Neuronal stem cell (in vitro differentiated cells): ENCODE measurements at places on chromosomes 13 and 19.

DNA sequence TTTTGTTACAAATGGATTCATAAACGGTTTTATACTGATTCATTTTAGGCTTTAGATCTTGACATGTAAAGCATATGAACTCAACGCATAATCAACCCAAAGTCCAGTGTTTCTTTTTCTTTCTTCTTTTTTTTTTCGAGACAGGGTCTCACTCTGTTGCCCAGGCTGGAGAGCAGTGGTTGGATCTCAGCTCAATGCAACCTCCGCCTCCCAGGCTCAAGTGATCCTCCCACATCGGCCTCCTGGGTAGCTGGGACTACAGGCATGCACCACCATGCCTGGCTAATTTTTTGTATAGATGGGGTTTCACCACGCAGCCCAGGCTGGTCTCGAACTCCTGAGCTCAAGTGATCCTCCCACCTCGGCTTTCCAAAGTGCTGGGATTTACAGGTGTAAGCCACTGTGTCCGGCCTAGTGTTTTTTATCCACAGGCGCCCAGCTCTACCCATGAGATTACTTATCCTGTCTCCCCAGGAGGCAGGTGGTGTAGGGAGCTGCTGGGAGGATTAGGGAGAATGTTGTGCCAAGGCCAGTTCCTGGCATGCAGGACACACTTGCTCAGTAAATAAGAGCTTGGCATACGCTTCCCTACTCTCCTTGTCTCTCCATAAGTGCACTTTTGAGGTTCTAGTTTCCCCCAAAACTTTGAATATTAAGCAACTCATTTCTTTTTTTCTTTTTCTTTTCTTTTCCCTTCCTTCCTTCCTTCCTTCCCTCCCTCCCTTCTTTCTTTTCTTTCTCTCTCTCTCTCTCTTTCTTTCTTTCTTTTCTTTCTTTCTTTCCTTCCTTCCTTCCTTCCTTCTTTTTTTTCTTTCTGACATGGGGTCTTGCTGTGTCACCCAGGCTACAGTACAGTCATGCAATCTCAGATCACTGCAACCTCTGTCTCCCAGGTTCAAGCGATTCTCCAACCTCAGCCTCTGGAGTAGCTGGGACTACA lies 4.8 kb upstream of the CEBPA start:
- DNase-seq: no peak

DNA sequence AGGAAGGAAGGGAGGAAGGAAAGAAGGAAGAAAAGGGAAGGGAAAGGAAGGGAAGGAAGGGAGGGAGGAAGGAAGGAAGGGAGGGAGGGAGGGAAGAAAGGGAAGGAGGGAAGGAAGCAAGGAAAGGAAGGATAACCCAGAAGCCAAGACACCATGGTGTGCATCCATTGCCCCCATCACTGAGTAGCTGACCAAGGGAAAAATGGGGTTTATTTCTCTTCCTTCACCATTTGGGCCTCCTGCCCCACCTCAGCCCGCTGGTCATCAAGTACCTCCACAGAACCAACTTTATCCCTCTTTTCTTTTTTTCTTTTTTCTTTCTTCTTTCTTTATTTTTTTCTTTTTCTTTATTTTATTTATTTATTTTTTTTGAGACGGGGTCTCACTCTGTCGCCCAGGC lies 20.4 kb downstream of the CABP5 start:
- no peak for DNase-seq

GRCh38 chr13:42524487-42525034 lies 49.4 kb upstream of the TNFSF11 start:
- DNase-seq: no peak

- no peak for DNase-seq
Measured at GRCh38 chr13:44565881-44566280, 10.2 kb downstream of the TSC22D1 start.

DNA sequence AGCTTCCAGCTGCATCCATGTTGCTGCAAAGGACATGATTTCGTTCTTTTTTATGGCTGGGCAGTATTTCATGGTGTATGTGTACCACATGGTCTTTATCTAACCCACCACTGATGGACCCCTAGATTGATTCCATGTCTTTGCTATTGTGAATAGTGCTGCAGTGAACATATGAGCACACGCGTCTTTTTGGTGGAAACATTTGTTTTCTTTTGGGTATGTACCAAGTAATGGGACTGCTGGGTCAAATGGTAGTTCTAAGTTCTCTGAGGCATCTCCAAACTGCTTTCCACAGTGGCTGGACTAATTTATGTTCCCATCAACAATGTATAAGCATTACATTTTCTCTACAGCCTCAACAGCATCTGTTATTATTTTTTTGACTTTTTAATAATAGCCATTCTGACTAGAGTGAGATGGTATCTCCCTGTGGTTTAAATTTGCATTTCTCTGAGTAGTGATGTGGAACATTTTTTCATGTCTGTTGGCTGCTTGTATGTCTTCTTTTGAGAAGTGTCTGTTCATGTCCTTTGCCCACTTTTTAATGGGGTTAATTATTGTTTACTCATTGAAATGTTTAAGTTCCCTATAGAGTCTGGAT lies 6.8 kb upstream of the UBE2L5 start:
- no peak for DNase-seq

DNA sequence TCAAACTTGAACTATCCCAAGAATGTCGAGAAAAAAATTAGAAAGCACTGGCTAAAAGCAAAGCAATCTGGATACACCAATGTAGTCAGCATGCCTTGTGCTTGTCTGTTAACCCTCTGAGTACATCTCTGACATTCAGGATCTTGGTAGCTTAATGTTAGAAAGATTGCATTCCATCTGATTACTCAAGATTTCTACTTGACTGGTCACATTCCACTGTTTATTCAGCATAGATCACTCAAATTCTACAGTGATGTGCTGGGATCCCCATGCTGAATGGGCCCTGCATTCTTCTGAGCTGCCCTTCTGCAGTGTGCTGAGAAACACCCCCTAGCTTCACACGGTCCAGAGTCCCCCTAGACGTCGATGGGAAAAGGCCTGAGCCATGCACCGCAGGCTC lies 295.4 kb upstream of the MAB21L1 start:
- no peak for DNase-seq

GRCh38 chr13:98752467-98753290 lies at the start of gene SLC15A1:
TSS of gene SLC15A1 (minus strand) at chr13:98752672. CDS start at chr13:98752598, 74 bp downstream.
- DNase-seq: no peak

- no peak for DNase-seq
Measured at GRCh38 chr13:100098445-100099116, 9.7 kb downstream of the PCCA start.

- no peak for DNase-seq
Measured at GRCh38 chr13:27631156-27631555, 9.5 kb downstream of the POLR1D start.

DNA sequence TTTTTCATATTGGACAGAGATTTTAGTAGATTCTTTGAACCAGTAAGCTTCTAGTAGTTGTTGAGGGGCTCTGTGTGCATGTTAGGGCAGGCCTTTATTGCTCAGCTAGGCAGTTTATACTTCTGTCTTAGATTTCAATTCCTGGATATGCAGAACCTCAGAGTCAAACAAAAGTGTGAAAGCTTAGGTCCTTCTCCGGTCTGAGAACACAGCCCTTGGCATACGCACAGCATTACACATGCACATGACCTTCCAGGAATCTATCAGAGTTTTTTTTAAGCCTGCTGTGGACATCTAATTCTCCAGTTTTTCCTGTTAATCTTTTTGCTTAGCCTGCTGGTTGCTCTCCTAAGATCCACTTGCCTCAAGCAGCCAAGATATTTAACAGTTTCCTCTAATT lies 77.9 kb upstream of the KL start:
- DNase-seq: no peak

DNA sequence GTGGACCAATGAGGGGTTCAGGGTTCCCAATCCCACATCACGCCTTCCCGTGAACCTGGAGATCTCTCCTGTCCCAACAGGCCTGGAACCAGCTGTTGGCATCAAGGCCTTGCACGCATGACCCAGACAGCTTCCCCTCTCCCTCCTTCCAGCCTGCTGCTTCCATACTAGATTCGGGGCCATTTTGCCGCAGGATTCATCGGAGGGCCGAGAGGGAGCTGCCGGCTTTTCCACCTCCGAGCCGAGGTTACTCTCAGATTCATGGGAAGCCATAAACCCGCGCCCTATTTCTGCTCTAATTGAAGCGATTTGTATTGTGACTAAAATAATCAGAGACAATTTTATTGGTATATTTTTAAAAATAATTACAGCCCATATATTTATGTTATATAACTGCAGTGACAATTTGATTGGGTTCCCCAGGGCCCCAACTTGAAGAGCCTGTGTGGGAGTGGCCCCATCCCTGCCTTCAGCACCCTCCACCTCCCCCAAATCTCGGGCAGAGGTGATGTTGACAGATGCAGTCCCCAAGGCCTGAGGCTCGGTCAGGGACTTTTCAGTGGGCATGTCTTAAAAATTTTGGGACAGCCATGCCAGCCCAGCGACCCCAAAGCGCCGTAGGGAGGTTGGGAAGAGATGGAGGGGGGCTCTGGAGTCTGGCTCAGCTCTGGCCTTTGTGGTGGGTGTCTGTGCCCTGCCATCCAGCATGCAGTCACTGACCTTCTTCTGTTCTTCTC lies 30.8 kb upstream of the PEPD start:
- no peak for DNase-seq

DNA sequence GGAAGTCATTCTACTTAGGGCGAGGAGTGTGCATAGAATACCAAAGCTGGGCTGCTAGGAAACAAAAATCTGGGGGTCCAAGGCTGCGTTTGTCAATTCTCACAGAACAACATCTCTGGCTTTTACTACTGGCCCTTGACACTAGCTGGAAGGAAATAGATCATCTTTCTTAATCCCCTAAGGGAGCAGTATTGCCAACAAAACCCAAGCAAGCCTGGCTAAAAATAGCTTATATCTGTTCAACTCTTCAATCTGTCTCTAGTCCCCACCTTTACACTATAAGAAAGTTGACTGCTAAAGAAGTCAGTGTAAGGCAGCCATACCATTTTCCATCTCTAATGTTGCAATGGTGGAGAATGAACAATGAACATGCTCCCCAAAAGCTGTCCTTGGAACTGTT lies 107.8 kb upstream of the SPRY2 start:
- DNase-seq: no peak

DNA sequence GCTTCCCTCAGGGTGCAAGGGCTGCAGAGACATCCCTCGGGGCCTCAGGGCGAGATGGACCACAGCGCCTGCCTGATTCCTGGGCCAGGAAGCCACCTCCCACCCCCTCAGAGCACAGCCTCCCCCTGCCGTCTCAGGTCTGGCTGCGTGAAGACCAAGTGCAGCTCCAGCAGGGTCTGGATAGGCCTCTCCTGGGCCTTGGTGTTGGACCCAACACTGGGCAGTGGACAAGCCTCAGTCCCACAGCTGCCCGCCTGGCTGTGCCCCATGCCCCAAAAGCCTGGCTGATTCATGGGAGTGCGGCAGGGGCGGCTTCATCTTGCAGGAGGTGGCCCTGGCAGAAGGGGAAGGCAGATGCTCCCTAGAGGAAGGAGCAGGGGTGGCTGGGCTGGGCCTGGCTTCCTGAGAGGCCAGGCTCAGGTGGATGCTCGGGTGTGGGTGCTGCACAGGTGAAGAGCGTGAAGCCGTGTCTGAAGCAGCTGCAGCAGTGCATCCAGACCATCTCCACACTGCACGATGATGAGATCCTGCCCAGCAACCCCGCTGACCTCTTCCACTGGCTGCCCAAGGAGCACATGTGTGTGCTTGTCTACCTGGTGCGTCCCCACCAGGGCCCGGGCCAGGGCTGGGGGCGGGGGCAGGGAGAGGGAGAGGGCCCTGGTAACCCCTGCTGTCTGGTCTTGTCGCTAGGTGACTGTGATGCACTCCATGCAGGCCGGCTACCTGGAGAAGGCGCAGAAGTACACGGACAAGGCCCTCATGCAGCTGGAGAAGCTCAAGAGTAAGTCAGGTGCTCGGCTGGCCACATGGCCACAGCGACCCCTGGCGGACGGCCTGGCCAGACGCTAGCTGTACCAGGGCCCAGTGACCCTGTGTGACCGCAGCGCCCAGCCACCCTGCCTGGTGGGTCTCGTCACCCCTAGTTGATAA lies 21.7 kb downstream of the MAU2 start:
- DNase-seq: peak; percentile 60

DNA sequence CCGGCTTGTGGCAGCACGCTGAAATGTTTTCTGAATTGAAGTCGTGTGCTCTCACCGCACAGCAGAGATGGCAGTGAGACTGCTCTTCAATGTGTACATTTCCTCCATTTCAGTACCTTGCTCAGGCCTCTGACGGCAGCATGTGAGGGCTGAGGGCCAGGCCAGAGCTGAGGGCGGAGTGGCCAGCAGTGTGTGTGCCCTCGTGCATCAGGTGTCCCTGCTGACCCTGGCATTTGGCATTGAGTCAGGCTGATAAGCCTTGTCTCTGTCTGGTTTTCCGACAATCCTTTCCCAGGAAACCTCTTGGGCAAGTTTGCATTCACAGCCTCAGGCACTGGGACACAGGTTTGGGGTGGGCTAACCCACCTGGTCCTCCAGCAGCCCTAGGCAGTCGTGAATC lies 62.3 kb downstream of the EFNB2 start:
- DNase-seq: no peak

DNA sequence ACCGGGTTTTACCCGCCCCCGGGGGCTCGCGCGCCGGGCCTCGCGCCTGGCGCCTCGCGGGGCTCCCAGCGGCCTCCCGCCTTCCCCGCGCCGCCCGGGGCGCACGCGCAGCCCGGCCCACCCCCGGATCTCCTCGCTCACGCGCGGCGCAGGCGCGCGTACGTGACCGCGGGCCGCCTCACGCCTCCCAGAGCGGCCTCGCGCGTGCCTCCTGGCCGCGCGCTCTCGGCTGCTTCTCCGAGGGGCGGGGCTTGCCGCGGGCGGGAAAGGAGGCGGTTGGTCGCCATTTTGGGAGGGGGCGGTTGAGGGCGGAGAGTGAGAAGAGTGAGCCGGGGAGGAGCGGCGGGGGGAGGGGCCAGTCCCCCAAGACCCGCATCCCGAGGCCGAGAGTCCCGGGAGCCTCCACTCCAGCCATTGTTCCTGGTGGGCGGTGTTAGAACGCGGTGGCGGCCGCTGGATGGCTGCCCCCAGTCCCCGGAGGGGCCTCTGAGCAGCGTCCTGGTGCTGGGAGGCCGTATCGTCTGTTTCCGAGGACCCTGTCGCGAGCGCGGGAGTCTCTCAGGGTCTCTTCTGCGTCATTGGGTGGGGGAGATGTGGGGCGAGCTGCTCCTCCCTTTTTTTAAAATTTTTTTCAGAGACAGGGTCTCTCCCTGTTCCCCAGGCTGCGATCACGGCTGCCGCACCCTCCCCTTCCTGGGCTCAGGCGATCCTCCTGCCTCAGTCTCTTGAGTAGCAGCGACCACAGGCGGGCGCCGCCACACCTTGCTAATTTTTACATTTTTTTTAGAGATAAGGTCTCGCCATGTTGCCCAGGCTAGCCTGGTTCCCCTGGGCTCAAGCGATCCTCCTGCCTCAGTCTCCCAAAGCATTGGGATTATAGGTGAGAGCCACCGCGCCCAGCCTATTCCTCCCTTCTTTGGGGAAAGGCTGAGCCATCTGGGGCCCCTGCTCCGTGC lies at the start of gene ZNF541:
ZNF541 (minus strand) TSS at position 78 of the 956 bp plus-strand sequence. CDS start 17,292 bp downstream, outside the sequence.
- no peak for DNase-seq

GRCh38 chr19:14342809-14343208 lies 38.4 kb upstream of the ADGRE5 start:
- DNase-seq: no peak

- no peak for DNase-seq
Measured at GRCh38 chr13:104595511-104595910, 1529.3 kb upstream of the SLC10A2 start.

- DNase-seq: no peak
Measured at GRCh38 chr13:29858231-29858630, 7.8 kb upstream of the UBL3 start.
